Immature natural killer cell (primary cell): ENCODE measurements at places on chromosomes 2 and 18.

GRCh38 chr2:225456619-225457260, 57.2 kb downstream of the NYAP2 start:
- no peak for DNase-seq

DNA sequence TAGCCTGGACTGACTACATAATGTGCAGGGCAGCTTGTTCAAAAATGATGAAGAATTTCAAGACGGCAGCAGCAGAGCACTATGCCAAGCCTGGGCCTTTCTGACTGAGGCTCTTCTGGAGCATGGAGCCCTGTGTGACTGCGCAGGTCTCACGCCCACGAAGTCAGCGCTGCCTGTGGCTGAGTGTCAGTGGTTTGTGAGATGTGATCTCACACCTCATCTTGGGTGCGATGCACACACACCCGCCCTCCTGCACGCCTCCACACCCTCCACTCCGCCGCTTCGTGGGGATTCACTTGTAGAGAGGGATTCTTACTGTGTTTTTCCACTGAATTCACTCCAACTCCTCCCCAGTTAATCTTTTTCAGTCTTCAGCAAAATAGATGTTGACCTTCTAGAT, 103.9 kb downstream of the VIT start:
- DNase-seq = peak; percentile 88

GRCh38 chr18:75360215-75360614, 67.3 kb downstream of the SMIM21 start:
- no peak for DNase-seq

- DNase-seq = peak; percentile 48
Observed at GRCh38 chr2:15142069-15142689, 419.0 kb downstream of the NBAS start.

DNA sequence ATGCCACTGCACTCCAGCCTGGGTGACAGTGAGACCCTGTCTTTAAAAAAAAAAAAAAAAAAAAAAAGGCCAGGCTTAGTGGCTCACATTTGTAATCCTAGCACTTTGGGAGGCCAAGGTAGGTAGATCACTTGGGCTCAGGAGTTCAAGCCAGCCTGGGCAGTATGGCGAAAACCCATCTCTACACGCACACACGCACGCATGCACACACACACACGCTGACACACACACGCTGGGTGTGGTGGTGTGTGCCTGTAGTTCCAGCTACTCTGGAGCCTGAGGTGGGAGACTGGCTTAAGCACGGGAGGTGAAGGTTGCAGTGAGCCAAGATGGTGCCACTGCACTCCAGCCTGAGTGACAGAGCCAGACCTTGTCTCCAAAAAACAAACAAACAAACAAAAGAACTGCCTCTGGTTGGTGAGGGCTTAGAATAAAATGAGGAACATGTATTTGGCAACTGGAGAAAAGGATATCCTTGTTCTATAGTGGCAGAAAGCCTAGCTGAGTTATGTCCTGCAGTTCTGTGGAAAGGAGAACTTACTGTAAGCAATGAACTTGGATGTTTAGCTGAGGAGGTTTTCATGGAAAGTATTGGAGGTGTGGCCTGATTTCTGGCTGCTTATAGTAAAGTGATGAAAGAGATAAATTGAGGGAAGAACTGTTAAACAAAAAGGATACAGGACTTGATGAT, 34.0 kb downstream of the HAT1 start:
- DNase-seq = no peak

- no peak for DNase-seq
Observed at GRCh38 chr2:237073552-237073951, 12.1 kb upstream of the COPS8 start.

GRCh38 chr2:98315957-98316356, 30.3 kb upstream of the CNGA3 start:
- no peak for DNase-seq

DNA sequence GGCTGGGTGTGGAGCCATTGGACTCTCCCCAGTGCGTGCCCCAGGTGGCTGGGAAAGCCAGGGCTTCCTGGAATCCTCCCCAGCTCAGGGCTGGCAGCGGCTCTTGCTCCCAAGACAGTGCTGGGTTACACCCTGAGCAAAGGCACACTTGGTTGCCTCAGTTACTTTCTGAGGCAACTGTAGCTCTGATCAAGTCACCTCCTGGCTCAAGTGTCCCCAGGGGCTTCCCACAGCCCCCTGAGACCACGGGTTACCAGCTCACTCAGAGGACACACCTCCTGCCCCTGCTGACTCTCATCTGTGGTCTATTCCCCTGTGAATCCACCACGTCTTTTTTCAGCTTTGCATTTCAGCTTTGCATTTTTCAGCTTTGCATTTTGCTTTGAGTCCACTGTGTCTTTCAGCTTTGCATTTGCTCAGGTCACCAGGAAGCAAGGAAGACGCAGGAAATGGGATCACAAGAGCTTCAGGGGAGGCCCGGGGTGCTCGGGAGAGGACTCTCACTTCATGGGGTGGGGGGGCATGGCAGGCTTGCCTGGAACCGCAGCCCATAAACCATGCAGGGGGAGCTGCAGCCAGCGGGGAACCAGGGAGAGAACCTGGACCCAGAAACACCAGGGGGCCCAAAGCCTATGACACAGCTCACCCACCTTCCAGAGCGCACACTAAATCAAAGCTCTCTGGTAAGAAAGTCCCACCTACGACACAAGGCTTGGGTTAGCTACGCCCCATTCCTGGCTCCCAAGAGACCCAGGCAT, 138.0 kb upstream of the ASB18 start:
- DNase-seq = no peak

- no peak for DNase-seq
Observed at GRCh38 chr2:117738991-117739839, 75.3 kb upstream of the DDX18 start.

DNA sequence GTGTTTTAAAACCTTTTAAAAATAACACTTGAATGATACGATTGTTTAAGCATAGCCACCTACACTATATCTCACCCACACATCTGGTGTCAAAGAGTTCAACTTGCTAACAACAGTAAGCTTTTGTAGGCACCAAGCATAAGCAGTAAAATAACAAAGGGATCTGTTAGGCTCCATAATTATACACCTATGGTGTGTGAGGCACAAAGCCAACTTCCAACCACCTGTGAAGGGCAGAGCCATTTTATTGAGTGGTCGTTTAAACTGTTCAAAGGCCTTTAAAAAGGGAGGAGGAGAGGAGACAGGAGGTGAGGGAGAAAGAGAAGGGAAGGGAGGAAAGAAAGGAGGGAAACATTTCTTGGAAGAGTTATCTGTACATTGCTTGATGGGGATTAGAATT, 27.9 kb downstream of the NEMP2 start:
- DNase-seq = no peak

DNA sequence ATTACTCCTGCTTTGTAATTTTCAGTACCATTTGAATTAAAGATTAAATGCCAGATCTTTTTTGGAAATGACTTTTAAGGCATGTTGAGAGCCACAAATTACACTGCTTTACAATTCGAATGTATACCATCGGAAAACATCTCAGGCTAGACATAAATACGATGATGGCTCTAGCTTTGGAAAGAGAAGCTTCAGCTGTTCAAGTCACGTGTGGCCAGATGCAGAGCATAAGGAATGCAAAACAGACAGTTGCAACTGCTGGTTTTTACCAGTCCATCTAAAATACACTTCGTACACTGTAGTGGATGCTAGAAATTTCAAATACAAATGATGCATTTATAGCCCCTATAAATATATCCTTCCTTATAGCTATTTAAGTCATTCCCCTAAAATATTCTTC, 8.0 kb downstream of the ZNF516 start:
- DNase-seq = no peak

- DNase-seq = no peak
Observed at GRCh38 chr2:219687882-219688559, 60.6 kb downstream of the SLC4A3 start.

- no peak for DNase-seq
Observed at GRCh38 chr2:138107288-138107687, 143.0 kb downstream of the HNMT start.

DNA sequence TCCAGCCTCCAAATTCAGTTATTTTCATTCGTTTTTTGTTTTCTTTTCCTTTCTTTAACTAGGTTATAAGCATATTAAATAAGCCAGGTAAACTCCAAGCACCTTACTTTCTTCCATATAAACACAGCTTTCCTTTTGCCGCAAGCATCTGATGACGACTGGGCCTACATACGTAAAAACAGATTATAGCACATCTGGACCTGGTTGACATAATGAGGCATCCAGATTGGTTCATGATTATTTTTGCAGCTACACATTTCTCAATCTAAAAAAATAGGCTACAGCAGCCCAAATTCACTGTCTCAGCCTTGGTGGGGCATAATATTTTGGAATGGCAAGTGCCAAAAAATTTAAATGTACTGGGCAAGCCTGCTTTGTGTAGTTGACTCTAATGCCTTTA, 7.7 kb downstream of the CYP1B1 start:
- no peak for DNase-seq

GRCh38 chr2:241568726-241569125, 10.2 kb downstream of the BOK start:
- DNase-seq = no peak

GRCh38 chr2:189581354-189582139, 961 bp upstream of the SLC40A1 start:
- DNase-seq = no peak

DNA sequence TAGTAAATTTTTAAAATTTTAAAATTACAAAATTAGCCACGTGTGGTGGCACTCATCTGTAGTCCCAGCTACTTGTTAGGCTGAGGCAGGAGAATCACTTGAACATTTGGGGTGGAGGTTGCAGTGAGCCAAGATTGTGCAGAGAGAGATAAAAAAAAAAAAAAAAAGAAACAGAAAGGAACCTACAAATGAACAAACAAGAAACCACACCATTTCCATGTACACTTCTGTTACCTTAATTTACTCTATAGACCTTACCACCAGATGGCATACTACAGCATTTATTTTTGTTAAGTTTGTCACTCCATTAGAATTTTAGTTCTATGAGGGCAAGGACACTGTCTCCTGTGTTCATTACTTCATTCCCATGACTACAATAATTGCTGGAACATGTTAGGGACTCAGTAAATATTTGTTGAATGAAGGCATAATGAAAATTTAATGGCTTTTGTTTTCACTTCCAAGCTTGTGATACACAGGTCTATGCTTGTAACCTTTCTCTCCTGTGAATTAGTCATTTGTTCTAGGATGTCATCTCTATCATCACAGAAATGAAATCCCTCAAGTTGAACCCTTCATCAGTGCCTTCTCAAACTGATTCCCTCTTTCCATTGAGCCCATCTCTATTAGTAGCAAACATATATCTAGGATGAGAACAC, 76.0 kb downstream of the ARHGAP15 start:
- peak; percentile 5 for DNase-seq

- no peak for DNase-seq
Observed at GRCh38 chr2:6069381-6069780, 377.2 kb downstream of the SOX11 start.

DNA sequence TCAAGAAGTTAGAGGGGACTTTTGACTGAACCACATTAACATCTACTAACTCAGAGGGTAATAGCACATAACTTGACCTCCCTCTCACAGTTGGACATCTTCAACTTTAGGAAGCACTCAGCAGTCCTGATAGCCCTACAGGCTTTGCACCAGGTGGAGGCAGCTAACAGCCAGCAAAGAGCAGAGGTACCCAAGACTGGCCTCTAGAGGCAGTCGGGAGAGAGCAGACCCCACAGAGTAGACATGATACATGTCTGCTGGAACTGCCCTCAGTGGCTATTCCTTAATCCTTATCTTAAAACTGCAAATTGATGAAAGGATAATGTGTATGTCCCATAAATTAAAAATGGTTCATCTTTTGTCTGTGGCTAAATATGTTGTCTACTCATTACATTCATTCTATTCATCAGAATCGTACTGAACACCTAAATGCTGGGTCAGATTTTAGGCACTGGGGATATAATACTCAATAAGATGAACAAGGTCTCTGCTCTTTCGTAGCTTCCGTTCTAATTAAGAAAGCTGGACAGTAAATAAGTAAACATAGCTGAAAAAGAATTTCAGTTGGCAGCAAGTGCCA, 49.8 kb downstream of the CAB39 start:
- DNase-seq = no peak

- DNase-seq = no peak
Observed at GRCh38 chr2:235170536-235171521, 219.0 kb downstream of the SH3BP4 start.

- DNase-seq = no peak
Observed at GRCh38 chr2:230893841-230894781, 29.4 kb downstream of the ITM2C start.

GRCh38 chr2:197927994-197928393, 123.6 kb downstream of the PLCL1 start:
- DNase-seq = no peak

GRCh38 chr2:98374958-98375570, 28.8 kb downstream of the CNGA3 start:
- DNase-seq = no peak

- no peak for DNase-seq
Observed at GRCh38 chr18:73717570-73717969, 430.1 kb downstream of the FBXO15 start.

DNA sequence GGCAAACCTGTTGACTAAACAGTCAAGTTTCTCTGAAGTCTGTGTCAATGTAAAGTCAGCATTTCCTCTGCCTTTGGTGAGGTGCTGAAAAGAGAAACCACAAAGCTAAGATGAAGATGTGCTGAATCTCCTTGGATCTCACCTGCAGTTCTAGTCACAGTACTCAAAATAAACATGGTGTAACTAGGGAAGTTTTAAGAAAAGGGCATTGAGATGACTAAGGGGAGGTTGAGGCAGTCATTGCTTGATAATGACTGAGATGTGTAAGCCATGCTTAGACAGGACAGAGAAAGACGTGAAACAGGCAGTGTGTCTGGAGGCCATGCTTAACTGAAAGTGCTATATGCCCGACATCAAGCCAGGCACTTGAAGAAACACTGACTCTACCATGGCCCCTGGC, 1010.0 kb upstream of the CELF4 start:
- DNase-seq = peak; percentile 22

GRCh38 chr2:226477221-226478108, 322.2 kb downstream of the IRS1 start:
- no peak for DNase-seq

GRCh38 chr2:43010438-43011157, 215.8 kb downstream of the ZFP36L2 start:
- DNase-seq = no peak

GRCh38 chr2:55459714-55460274, 40.1 kb upstream of the CCDC88A start:
- no peak for DNase-seq

DNA sequence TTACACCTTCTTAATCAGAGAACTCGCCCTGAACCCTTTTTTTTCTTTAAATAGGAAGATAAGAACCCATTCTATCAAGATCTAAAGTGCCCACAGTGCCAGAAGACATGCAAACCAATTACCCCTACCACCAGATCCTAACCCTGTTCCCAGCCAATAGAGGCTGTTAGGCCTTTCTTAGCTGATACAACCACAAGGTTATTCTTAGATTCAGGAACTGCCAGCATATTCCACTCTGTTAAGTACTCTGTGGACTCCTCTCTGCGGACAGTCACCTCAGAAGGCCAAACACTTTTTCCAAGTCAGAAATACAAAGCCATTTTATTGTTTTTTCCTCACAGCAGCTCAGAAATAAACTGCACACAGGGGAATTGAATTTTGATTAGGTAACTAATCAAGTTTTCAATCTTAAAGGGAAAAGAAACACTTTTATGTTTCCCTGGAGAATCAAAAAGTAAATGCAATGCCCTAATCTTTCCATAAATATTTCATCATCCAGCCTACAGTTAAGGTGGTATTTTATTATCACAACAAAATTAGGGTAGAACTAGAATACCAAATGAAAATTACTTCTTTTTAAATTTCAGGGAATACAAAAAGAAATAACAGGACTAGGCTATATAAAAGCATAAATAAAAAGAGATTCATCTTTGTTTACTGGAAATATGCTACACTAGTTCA, 111.4 kb downstream of the NBAS start:
- DNase-seq = no peak

GRCh38 chr18:13606604-13607254, 119.6 kb downstream of the FAM210A start:
- DNase-seq = no peak
